ENCODE measurements at places on chromosomes 5 and 9. TPM values are rescaled to one million over a fixed set of nuclear protein-coding genes. Genes with fewer than 3 reads are reported as not detected.

Gene FOXI1
- total RNA-seq, result not detected

Gene BAAT
- total RNA-seq, result not detected

Gene PRRT1B
- not detected for total RNA-seq

Gene SPINK4
- not detected for total RNA-seq

Gene RPP25L
- total RNA-seq, result 34.3 TPM

Gene GPSM1
- 54.2 TPM for total RNA-seq

Gene LMBRD2
- 19.8 TPM for total RNA-seq

Gene ORM1
- total RNA-seq, result not detected

Gene TLR4
- total RNA-seq, result 2.6 TPM

Gene LMNB1
- 11.6 TPM for total RNA-seq

Gene DRD1
- 2.6 TPM for total RNA-seq

Gene ERBIN
- total RNA-seq, result 79.9 TPM

Gene SOHLH1
- not detected for total RNA-seq

Gene LRRC70
- total RNA-seq, result 1.3 TPM

Gene ZNF608
- 18.0 TPM for total RNA-seq

Gene LHFPL2
- 51.4 TPM for total RNA-seq

Gene MBLAC2
- total RNA-seq, result 2.6 TPM

Gene SIT1
- total RNA-seq, result not detected

Gene LECT2
- not detected for total RNA-seq

Gene COL27A1
- 5.4 TPM for total RNA-seq

Gene TSLP
- 9.2 TPM for total RNA-seq

Gene ZNF454
- 3.1 TPM for total RNA-seq

Gene LCP2
- total RNA-seq, result not detected

Gene ZNF483
- 1.5 TPM for total RNA-seq

Gene PCDHGA10
- total RNA-seq, result 10.2 TPM

Gene FGF10
- total RNA-seq, result 110 TPM

Gene TMEM252
- total RNA-seq, result not detected

Measured in fibroblast of lung (primary cell).